ENCODE measurements at places on chromosomes 13 and 19.

GRCh38 chr13:109870274-109870673 is 83.9 kb upstream of the IRS2 start:
- no peak for DNase-seq

GRCh38 chr13:113959198-113959597 is 14.7 kb downstream of the C13orf46 start:
- DNase-seq: no peak

DNA sequence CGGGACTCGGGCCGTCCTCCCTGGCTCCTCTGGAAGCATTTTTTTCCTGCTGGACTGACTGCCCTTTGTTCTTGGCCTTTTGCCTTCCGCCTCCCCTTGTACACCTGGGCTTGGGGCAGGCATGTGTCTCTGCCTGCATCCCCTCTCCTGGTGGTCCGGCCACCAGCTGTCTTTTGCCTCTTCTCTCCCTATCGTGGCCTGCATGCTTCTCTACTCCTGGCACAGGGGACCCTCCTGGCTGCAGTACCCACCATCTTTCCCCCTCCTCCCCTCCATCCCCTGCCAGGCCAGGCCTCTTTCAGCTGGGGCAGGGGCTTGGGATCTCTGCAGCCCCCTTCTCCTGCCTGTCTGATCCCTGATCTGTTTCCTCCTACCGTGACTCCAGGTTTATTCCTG is 12.1 kb downstream of the WTIP start:
- no peak for DNase-seq

DNA sequence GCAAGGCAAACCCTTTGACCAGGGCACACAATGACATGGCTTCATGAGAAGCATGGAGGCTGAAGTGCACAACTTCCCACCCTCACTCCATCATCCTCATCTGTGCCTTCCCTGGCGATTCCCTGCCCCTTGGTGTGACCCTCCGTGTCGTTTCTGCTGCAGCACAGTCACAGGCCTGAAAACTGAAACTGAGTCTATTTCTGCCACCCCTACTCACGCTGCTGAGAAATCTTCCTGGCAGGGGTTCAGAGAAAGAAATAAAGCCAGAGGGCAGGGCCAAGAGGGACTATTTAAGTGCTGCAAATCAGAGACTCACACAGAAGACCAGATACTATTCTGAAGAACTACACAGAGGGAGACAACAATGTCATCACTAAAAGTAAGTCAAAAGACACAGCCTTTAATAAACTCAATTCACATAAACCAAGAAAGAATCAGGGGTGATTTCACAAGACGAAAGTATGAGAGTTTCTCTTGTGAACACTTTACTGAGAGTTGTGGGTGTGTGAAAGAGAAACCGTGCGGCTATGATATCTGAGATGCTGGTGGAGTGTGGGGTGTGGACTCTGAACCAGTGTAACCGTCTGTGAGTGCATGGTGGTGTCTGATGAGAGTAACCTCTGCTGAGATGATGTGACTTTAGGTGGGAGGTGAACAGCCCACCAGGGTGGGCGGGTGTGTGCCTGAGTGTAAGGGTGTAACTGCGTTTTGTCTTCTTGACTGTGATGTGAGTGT is 23.5 kb downstream of the LGALS16 start:
- no peak for DNase-seq

- peak; percentile 51 for DNase-seq
Measured at GRCh38 chr13:92196591-92197256, 798.3 kb downstream of the GPC5 start.
